ENCODE measurements at places on chromosomes 12 and 14. TPM values are rescaled to one million over a fixed set of nuclear protein-coding genes. Genes with fewer than 3 reads are reported as not detected.

GRCh38 chr14:20327005-20327869 is 5.8 kb downstream of the CCNB1IP1 start:
- no peak for DNase-seq

DNA sequence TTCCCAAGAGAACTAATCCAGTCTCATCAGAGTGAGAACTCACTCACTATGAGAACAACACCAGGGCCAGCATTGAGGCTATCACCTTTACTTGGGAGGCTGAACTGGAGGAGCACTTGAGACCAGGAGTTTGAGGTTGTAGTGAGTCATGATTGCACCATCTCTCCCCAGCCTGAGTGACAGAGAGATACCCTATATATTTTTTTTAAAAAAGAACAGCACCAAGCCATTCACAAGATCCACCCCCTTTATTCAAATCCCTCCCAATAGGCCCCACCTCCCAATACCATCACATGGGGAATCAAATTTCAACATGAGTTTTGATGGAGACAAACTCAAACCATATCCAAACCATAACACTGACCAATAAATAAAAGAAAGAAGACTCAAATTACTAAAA is 3.7 kb upstream of the TMX1 start:
- no peak for DNase-seq

DNA sequence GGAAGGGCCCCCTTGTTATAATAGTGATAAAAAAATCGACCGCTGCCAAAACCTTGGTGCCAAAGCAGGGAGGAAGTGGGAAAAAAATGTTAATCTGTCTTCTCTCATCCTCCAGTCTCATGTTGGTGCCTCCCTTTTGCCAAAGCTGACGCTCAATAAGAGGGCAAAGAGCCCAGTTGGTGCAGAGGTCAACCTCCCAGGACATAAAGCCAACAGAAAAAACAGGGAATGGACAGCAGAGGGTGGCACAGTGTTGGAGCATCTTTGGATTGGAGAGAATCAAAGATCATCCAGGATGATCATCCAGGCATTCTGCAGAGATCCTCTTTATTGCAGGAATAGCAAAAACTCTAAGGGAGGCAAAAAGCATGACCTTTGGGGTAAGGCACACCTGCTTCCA is 9.8 kb upstream of the TTC9 start:
- DNase-seq: no peak

DNA sequence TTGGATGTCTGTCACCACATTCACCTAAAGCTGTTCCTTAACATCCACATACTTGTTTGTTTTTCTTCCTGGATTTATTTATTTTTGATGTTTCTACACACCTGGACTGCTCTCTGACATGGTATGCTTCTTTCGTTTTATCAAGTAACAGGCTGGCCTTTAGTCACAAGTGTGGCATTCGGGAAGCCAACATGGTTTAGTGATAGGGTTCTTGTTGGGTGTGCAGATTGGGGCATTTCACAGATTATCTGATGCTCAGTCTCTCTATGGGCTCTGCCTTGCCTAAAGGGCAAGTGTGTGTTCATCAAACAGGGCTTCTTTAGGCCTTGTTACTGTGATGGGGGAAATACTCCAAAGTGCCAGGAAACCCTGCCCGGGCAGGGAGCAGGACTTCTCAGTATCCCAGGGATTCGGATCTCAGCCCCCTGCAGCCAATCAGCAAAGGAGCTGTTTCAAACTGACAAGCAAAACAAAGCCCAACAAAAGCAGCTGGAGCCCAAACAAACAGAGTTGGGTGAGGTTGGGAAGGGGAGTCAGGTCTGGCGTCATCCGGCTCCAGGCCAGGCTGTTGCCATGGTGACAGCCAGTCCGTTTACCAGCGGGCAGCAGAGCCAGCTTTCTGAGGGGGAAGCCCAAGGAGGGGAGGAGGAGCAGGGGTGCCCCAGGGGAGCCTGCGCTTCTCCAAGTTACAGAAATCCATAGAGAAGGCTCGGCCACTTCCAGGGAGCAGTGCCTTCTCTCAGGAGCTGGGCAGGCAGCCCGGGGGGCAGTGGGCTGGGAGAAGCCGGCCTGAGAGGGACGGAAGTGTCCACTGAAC is 31.9 kb downstream of the FOS start:
- no peak for DNase-seq

- no peak for DNase-seq
These were observed 31.7 kb downstream of the ACADS start for GRCh38 chr12:120757226-120757742.

The KRT5 gene
- total RNA-seq: not detected

The DAD1 gene
- total RNA-seq: 185 TPM

The CNTN1 gene
- not detected for total RNA-seq

The RPL10L gene
- total RNA-seq: not detected

All from activated CD8-positive, alpha-beta memory T cell treated with anti-CD3 and anti-CD28 coated beads, Interleukin-2, amount 10 ng/mL, durations not matched to agents 7 days and 5 days (primary cell).